ENCODE measurements at places on chromosomes 2 and 18. TPM values are rescaled to one million over a fixed set of nuclear protein-coding genes. Genes with fewer than 3 reads are reported as not detected.

Gene ANKRD62
- not detected for total RNA-seq

Gene REG3A
- total RNA-seq: not detected

Gene KANSL1L
- total RNA-seq: 13.5 TPM

Gene LYPD6B
- total RNA-seq: 2.2 TPM

Gene DHRS9
- 4.5 TPM for total RNA-seq

Gene C1GALT1C1L
- 0.37 TPM for total RNA-seq

Gene POU3F3
- total RNA-seq: not detected

Gene ABCB11
- 0.17 TPM for total RNA-seq

Gene PRKAG3
- total RNA-seq: not detected

Gene PROM2
- total RNA-seq: 4.9 TPM

Gene CDK5R2
- not detected for total RNA-seq

Gene LCT
- not detected for total RNA-seq

Gene FER1L5
- 0.21 TPM for total RNA-seq

Gene DSG1
- not detected for total RNA-seq

Gene DES
- total RNA-seq: 8.3 TPM

Gene CHRNG
- total RNA-seq: not detected

Gene NDC80
- total RNA-seq: 3.4 TPM

Gene GRB14
- total RNA-seq: 2.7 TPM

Data from spleen (tissue), 13 donors.